ENCODE measurements at places on chromosomes 3 and 15.

DNA sequence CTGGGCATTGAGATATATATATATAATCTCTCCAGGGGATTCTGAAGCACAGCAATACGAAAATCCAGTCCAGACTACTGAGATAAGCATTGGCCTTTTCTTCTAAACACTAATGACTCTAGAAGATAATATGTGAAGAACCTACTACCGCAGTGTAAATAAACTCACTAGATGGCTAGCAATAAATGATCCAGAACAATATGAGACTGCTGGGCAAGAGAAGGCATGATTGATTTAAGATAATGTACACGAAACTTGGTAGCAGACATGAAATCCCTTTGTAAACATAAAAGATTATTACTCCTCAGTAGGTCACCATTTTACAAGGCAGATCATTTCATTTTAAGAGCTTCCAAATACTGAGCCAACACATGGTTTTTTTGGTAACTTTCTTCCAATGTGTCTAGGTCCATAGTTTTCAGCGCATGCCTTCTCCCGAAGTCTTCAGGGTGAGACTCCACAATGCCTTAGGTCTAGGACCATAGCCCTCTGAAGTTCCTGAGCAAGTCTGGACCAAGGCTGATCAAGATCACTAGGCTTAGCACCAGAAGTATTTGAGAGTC, 193.2 kb downstream of the LRRN1 start:
- DNase-seq: no peak

- DNase-seq: peak; percentile 59
Measured at GRCh38 chr3:47601281-47601680, 22.6 kb upstream of the CSPG5 start.

DNA sequence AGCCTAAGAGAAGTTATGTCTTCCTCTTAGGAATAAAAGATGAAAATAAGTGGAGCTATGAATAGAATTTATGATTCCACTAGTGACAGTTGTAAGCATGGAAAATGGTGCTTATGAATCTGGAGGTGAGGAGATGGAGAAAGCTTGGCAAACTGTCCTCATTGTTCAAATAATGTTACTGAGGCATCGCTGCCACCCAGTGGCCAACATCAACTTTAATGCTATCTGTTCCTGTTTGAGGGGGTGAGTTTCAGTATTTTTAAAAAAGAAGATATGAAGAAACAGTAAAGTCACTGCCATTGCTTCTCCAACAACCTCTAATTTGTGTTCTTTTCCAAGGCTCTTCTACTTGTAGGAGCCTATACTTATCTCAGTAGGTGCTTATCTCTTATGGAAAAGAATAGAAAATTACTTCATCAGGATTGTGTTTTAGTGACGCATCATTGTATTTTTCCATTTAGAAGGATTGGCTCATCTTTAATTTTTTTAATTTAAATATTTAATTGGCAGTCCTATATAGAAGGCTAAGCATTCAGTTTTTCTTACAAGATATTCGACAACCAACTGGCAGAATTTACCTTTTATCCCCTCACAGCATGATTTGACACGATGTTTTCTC, 260.4 kb upstream of the P2RY1 start:
- peak; percentile 0 for DNase-seq

DNA sequence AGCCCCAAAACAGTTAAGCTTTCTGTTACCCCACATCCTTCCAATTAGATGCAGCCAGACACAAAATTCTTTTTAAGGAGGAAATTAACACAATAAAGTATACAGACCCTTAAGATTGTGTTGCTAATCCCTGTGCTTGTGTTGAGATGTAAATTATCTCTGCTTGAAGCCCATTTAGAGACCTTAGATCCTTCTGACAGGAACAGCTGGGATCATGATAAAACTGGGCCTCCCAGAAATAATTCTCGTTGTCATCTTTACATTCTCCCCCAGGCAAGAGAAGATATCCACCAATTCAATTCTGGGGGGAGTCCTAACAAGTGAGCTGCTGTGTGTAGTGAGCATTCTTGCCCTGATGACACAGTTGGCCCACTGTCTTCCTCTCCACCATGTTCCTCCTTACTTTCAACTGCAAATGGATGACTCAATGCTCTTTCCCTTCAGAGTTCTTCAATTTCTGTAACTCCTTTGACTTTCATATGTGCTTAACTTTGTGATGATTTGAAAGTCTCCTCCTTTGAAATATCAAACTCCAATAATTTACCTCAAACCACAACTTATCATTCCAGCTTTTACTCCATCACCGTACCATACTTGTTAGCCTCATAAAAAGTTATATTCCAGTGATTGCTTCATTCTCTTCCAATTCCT, 186.6 kb downstream of the RAP2B start:
- no peak for DNase-seq

DNA sequence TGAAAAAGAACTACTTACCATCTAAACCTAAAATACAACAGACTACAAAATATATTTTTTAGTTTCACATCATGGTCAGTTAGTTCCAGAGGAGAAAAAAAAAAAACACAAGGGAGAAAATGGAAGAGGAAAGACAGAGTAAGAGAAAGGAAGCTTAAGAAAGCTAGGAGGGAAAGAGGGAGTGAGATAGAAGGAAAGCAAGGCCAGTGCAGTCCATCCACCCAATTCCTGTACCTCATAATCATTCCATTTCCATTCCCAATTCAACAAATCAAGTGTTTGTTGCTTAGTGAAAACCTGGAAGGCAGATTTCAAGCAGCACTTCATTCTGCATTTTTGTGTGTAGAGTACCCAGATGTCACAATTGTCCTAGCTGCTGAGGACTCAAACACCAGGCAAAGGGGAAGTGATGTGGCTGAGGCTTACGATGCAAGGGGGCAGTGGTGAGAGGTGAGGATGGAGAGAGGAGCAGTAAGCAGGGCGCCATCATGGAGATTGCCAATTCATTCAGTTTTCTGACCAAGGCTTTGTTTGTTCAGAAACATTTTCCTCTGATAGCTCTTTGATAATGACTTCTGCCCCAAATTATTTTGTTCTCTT, 83.6 kb upstream of the GSK3B start:
- no peak for DNase-seq

GRCh38 chr3:54309601-54310000, 187.2 kb downstream of the CACNA2D3 start:
- DNase-seq: no peak

DNA sequence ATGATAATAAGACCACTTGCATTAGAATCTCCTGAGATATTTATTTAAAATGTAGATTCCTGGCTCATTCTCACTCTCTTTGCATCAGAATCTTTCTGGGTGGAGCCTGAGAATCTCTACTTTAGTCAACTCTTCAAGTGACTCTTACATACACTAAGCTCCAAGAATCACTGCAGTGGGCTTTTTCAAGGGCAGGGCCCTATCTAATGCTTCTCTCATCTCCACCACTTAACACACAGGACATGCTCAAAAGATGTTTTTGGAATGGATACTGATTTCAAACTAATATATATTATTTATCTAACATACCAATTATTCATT, 68.9 kb upstream of the GAP43 start:
- no peak for DNase-seq

- no peak for DNase-seq
Measured at GRCh38 chr3:190989218-190989617, 126.7 kb upstream of the GMNC start.

DNA sequence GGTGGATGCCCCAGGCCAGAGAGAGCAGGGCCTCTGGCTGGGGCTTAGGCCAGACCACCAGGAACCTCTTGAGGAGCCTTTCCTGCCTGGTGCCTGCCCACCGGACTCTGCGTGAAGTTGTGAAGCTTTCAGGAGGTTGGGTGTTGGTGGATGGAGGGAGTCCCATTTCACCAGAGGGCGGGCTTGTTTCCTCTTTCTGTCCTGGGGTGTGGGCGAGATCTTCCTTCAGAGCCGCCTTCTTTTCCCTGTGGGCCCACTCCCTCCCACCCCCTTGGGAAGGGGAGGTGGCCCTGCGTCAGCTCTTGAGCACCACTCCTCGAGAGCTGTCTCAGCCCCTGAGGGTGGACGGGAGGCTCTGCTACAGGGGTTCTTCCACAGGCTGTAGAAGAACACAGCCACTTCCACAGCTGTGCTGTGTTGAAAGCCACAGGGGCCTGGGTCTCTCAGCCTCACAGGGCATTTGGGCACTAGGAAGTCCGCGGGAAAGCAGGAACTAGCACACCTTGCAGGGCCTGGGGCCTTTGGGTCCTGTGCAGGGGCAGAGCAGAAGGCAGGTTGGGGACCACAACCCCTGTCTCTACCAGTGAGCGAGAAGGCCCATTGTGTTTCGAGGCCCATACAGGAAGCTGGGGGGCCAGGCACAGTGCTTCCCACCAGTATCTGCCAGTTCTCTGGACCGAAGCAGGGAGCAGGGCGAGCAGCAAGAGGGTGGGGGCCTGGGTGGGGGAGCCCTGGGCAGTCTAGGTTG, 2.1 kb downstream of the AMIGO3 start:
- DNase-seq: no peak

DNA sequence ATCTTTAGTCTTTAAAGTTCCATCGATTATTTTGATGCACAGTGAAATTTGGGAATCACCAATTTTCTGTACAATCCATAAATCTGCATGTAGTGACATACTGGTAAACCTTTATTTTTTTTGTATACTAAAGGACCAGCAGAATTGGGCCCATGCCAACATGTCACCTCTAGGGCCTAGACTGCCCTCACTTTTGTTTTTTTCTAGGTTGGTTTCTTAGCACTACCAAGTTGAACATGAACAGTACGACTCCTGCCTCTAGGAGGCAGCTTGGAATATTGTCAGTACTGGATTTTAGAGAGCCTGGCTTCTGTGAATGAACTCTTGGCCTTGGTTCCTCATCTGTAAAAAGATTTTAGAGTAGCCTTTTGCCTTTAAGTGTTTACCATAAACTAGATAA, 32.3 kb downstream of the NKIRAS1 start:
- no peak for DNase-seq

DNA sequence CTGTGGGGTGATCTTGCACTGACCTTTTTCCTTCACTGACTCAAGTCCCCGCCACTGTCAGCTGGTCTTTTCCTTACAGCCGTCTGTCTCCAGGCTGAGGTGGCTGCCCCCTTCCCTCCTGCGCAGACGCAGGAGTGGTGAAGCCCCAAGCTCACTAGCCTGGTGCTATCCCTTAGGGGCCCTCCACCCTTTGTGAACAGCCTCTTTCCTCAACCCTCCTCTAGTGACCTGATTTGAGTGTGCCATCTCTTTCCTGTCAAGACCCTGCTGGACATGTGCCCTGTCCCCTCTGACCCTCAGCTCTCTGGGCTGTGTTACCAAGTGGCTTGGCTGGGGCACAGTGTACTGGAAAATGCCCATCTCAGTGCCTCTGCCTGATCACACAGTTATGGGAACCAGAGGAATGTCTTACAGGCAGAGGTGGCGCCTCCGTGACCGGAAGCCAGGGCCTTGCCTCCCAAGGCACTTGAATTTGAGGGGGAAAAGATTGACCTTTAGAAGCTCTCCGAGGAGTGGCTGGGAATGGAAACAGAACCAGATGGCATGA, 8.7 kb downstream of the KBTBD13 start:
- no peak for DNase-seq

DNA sequence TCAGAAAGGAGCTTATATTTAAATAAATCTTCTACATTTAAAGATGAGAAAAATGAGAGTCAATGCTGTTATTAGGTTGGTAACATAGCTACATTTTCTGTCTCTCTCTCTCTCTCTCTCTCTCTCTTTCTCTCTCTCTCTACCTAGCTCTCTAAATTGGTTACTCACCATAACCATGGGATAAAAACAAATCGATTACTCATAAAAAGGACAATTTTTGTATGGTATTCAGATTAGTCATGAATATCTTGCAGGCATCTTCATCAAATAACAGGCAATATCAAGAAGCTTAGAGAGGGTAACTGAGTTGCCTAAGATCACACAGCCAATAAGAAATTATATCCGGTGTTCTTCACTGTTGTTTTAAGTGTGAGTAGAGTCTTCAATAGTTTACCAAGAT, 81.8 kb upstream of the ALCAM start:
- no peak for DNase-seq

DNA sequence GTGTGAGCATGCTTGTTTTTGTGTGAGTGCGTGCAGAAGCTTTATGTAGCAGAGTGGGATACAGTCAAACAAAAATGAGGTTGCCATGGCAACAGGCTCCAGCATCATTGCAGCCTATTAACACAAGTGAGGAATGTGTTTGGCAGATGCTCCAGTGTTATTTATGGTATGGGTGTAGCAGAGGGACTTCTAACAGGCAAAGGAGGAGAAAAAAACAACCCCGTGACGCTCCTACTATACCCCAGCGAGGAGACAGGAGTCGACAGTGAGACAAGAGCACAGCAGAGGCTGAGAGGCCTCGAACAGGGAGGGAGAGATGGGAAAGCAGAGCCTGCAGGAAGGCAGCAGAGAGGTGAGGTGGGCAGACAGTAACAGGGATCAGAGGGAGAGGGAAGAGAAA, 4.9 kb downstream of the ADCY5 start:
- DNase-seq: no peak

GRCh38 chr3:148006508-148006907, 597.3 kb downstream of the ZIC1 start:
- DNase-seq: no peak

DNA sequence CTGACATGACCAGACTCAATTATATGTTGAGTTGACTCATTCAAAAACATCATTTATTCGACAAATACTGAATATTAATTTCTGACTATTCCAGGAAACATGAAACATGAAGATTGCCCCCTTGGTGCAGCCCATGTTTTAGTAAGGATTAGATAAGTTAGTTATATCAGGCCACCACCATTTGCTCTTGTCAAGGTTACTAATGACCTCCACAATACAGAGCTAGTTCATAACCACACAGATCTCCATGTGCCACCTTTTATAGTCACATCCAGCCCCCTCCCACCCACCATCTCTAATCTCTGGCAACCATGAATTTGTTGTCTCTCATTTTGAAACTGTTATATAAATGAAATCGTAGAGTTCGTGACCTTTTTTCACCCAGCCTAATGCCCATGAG, 15.7 kb downstream of the KLHL18 start:
- no peak for DNase-seq

GRCh38 chr3:54706738-54707137, 221.1 kb downstream of the LRTM1 start:
- no peak for DNase-seq

- DNase-seq: no peak
Measured at GRCh38 chr3:56962206-56962605, 98.3 kb upstream of the SPATA12 start.

DNA sequence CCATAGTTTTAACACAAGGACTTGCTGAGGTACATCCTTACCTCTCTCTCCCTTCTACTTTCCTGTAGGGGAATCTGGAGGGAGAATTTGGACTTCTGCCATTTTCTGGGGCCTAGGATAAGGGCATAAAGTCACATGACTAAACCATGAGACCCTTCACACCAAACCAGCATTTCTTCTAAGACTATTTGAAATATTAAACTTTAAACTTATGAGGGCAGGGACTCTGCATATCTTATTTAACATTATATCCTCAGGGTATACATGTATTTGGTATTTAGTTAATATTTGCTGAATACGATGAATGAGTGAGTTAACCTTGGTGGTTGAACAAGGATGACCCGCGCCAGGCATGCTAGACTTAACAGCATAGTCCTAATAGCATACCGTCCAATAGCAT, 63.4 kb downstream of the USP13 start:
- no peak for DNase-seq

- no peak for DNase-seq
Measured at GRCh38 chr3:54836871-54837270, 91.0 kb downstream of the LRTM1 start.
